DMS 273 treated with DMSO at 0.1 percent for 48 hours (cell line): ENCODE measurements at places on chromosomes 2 and 18.

DNA sequence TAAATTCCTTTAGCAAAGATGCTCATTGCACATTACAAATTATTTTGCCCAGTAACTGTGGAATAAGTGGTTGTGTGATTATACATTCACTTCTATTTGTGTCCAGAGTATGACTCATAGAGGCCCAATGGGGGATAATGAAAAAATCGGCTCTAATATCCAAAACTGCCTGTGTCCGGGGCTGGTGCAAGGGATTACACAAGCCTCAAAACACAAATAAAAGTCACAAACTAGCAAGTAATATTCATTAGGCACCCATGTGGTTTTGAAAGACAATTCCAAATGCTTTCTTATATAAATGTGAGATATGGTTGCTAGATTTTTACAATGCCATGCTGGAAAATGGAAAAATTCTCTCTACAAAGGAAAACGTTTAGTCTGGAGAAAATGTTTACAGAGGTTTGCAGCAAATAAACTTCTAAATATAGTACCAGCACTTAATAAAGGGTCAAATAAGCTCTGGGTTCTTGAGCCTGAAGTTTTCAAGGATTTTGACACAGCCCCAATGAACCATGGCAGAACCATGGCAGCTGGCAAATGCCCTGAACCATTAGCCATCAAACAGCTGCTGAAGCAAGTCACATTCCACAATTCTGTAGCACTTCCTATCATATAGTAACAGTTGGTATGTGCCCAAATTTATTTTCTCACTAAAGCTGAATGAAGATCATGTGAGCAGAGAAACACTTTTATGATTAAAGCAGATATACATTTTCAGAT lies 40.5 kb downstream of the IRS1 start:
- DNase-seq = peak; percentile 11

DNA sequence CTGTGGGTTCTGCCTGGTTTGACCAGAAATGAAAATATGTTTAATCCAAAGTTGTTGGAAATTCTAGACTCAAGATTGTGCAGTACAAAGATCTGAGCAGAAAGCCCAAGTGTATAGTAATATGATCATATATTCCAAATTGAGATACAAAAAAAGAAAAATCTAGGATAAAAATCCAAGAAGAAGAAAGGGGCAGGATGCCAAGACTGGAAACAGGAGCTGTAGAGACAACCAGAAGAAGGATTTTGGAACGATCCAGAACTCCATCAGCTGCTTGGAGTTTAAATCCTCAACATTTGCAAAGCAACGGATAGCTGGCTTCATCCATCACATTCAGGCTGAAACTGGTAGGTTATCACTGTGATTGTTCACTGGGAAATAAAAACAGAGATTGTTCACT lies 333.6 kb upstream of the UBE2E3 start:
- DNase-seq = no peak

DNA sequence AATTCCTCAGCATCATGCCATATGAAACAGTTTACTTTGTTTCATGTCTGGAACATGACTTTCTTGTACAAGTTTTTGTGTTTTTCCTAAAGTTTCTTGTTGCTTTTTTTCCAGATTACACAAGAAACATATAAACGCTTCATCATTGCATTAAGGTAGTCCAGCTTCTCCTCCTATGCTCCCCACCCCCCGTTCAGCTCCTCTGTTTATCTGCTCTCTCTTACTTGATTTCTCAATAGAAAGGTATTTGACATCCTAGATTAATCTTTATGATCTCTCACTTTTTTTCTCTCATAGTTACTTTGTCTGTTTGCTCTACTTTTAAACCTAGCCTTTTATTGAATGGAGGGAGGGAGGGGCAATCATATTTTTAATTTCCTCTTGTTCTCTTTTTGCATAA lies 25.4 kb downstream of the SLC40A1 start:
- DNase-seq = no peak

DNA sequence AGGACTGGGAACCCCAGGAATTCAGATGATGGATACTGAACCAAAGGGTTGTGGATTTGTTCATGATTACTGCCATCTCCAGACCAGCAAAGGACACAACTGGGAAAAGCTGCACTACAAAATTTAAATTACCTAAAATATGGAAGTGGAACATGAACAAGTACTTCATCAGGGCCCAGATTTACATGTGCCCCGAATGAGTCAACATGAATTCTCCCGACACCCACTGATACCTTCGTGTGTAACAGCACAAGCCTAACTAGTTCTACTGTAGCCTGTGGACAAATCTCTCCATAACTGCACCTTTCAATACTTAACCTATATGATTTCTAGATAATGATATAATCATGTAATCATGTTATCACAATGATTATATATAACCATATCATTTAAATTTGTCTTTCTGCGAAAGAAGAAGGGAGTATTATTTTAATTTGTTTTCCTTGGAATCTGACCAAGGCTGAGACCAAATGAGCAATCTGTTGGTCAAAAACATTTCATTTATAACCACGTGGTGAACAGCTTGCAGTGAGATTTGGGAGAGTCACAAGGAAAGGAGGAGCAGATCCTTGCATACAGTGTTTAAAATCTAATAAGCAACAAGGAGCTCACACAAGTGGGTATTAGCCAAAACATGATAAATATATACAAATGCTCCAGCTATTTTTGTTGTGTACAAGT lies 70.5 kb downstream of the CACNB4 start:
- DNase-seq = peak; percentile 44

- DNase-seq = no peak
Observed at GRCh38 chr2:128584296-128584890, 265.7 kb upstream of the HS6ST1 start.

- peak; percentile 65 for DNase-seq
Observed at GRCh38 chr2:219552382-219553167, 8.7 kb downstream of the TMEM198 start.

- DNase-seq = peak; percentile 67
Observed at GRCh38 chr2:178194600-178195389, 483 bp downstream of the OSBPL6 start.
